ENCODE measurements at places on chromosomes 5 and 9.

GRCh38 chr5:12413585-12413984 is 509.3 kb upstream of the CTNND2 start:
- no peak for DNase-seq

DNA sequence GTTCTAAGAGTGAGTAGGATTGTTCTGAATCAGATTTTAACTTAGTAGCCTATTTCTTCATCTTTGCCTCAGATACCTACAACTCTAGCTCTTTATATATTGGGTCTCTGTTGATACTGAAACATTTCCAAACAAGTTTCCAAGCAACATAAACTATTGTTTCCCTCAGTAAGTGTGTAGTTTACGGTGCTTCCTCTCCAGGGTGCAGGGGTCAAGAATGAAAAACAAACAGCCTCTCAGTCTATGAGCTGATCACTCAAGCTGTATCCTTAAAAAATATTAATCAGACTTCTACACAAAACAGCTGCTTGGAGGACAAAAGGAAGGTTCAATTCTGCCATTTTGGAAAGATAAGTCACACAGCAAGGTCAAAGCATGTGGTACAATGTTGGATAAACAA is 75.0 kb downstream of the ADAMTS12 start:
- no peak for DNase-seq

DNA sequence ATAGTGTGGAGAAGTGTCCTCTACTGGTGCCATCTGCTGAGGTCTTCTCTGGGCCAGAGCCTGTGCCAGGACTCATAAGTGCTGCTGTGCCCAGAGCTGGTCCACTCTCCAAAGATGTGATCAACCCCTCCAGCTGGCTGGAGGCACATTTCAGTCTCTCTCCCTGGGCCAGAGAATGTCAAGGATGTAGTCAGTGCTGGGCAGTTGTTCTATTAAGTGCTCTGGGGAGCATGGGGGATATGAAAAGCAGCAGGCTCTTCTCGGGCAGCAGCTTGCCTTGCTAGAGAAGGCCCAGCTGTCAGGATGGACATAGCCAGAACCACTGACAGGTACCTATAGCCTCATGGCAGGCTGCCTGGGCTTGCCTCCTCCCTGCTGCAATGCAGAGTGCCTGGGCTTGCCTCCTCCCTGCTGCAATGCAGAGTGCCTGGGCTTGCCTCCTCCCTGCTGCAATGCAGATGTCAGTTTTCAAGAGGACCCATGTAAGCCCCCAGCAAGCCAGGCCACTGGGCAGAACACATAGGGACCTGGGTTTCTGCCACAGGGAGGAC is 157.2 kb upstream of the PANK3 start:
- DNase-seq = no peak

GRCh38 chr9:96553070-96553469 is 66.6 kb downstream of the CDC14B start:
- no peak for DNase-seq

GRCh38 chr5:154287136-154287535 is 96.6 kb downstream of the GALNT10 start:
- no peak for DNase-seq

- no peak for DNase-seq
Observed at GRCh38 chr9:137708590-137709284, 89.9 kb downstream of the EHMT1 start.

- DNase-seq = no peak
Observed at GRCh38 chr5:99317136-99317535, 388.3 kb upstream of the CHD1 start.

DNA sequence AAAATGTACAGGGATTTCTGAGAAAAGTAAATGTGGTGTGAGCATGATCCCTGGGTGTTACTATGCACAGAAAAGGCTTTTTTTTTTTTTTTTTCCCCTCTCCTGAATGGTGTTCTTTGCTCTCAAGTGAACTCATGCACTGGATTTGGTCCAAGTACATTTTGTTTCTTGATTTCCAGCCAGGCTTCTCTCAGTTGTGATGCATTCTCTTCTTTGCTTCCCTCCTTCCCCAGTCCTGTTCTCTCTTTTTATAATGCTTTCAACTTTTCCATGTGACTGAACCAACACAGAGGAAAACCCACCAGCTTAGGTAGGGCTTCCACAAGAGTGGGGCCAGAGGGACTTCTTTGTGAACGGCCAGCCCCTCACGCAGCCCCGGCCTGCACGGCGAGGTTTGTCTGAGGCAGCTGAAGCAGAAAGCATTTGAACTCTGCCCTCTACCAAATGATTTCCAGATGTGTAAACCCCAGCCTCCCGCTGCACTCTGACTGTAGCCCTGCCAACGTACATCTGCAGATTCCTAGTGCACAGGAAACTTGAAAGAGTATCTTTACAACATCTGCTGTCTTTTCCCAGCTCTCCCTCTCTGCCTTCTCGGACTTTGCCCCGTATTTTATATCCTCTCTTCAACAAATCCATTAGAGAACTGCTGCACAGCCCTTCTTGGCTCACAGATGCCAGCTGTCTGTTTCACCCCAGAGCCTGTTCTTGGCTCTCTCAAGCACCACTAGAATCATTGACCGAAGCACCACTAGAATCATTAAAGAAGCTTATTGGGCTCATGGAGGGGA is 71.8 kb upstream of the CD180 start:
- no peak for DNase-seq

- no peak for DNase-seq
Observed at GRCh38 chr5:148333262-148333849, 2.0 kb upstream of the SPINK9 start.

DNA sequence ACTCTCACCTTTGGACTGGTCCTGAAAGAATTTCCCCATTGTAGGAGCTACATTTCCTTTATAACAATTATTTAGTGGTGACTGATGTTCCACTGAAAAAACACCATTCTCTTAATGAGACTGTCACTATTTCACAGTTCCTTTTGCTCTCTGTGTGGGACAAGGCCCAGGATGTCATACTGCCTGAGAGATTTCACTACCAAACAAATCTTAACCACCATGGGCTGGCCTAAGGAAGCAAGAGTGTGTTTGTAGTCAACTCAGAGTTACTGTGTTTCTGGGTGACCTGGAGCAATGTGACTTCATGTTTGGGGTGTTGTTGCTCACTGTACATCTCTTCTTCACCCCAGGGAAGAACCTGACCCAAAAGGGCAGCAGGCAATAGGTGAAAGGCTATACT is 50.1 kb upstream of the ZNF608 start:
- no peak for DNase-seq

- DNase-seq = no peak
Observed at GRCh38 chr9:133553973-133554713, 19.6 kb downstream of the ADAMTSL2 start.

DNA sequence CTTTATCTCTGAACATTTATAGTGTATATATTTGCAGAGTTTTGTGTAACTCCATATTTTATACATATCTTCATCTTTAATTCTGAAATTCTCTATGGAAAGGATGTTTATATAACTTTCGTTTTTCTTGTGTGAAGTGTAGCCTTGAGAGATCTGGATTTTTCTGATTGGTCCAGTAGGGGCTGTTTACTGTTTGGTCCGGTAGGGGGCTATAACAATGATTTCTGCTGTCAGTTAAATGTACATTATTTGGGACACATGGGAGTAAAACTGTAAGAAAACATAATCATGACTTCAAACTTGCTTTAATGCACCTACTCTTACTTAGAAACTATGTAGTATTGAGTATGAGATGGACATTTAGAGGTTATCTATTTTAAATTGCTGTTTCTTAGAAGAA is 527.1 kb upstream of the ARRDC3 start:
- DNase-seq = no peak

GRCh38 chr5:139422307-139422893 is 16.9 kb downstream of the DNAJC18 start:
- DNase-seq = peak; percentile 77

DNA sequence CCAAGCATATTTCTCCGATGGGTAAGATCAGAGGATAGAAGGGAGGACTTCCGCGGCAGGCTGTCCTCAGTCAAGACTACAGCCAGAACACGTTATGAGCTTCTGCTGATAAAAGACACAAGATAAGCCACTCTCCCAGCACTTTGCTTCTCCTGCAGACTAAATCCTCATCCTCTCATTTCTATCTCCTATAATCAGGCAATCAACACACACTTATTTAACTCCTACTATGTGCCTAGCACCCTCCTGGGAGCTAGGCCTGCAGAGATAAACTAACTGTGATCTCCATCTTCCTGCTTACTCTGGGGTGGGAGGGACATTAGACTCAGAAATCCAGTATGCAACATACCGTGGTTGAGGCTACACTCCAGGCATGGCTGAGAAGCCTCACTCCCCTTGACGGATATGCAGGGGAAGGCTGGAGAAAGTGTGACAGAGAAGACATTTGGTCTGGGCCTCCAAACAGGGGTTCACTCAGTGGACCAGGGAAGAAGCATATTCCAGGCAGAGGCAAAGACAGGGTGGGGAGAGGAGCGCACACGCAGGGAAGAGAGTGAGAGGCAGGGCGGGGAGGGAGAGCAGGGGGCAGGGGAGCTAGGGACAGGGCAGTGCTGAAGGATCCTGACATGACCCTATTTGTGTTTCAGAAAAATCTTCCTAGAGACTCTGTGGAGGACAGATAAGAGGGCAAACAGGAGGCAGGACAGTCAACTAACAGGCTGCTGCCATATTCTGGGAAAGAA is 274.1 kb downstream of the DENND1A start:
- DNase-seq = no peak

DNA sequence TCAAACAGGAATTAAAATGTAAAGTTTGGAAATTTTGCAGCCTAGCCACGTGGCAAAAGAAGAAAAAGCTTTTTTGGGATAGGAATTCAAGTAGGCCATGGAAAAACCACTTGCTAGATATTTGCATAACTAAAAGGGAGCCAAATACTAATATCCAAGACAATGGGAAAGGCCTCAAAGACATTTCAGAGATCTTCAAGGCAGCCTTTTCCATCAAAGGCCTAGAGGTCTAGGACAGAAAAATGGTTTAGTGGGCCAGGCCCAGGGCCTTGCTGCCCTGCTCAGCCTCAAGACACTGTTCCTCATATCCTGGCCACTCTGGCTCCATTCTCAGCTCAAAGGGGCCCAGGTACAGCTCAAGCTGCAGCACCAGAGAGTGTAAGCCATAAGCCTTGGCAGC is 265.9 kb upstream of the RPS23 start:
- no peak for DNase-seq

- DNase-seq = no peak
Observed at GRCh38 chr5:80368661-80369480, 39.0 kb upstream of the ZFYVE16 start.

DNA sequence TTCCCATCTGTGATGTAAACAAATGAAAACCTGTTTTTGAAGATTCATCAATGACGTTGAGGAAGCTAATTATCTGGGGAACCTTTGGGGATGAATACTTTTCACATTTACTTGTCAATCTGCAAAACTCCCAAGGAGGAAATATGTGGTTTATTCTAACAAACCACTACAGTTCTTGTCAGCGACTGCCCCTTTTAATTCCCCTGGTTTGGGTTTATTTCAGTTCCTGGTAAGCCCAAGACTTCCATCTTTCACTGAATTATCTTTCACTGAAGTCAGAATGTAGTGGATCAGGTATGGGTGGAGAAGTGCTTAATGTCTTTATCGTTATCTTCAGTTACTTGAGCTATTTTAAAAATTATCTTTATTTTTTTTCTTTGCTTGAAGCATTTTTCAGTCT is 40.2 kb downstream of the TLR4 start:
- DNase-seq = no peak

DNA sequence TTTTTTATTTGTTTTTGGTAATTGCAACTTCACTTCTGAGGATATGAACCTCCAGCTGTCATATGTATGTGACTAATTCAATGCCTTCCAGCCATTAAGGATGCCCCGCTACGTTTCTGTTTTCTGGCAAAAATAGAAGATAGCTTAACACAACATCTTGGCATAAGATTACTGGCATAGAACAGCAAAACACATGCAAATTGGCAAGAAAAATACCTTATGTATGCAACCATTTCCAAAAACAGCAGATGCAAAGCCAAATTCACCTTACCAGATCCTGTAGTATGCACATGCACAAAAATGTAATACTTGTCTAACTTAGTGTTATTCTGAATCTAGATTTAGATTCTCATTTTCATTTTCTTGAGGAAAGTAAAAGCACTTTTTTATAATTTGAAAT is 461.1 kb upstream of the CYLC2 start:
- DNase-seq = no peak

DNA sequence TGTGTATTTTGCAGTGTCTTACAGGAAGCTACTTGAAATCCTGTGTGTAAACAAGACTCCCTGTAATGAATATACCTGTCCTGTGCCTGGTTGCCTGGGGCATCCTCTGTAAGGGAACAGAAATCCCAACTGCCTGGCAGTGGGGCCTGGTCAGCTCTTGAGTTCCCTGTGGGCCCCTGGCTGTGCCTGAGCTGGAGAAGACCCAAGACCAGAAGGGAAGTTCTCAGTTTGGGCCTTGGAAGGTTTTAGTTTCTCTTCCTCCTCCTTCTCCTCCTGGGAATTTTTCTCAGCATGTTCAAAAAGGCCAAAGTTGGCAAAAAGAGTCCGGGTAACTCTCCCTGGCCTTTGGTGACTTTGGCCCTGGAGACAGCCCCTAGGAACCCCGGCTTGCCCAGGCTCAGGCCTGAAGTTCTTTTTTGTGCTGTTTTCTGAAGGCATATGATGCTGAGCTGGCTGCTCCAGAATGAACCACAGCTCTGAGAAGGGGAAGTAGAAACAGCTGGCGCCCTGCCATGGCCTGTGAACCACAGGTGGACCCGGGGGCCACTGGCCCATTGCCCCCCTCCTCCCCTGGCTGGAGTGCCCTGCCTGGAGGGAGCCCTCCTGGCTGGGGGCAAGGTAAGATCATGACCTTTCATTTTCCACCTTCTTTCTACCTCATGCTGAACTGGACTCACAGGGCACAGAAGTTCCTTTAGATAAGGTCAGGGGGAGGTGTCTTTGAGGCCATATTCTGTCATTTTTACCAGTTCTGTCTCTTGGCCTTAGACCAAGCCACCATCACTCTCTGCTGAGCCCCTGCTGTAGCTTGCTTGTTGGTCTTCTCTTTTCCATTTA is 5.8 kb downstream of the TMEM268 start:
- DNase-seq = peak; percentile 13

DNA sequence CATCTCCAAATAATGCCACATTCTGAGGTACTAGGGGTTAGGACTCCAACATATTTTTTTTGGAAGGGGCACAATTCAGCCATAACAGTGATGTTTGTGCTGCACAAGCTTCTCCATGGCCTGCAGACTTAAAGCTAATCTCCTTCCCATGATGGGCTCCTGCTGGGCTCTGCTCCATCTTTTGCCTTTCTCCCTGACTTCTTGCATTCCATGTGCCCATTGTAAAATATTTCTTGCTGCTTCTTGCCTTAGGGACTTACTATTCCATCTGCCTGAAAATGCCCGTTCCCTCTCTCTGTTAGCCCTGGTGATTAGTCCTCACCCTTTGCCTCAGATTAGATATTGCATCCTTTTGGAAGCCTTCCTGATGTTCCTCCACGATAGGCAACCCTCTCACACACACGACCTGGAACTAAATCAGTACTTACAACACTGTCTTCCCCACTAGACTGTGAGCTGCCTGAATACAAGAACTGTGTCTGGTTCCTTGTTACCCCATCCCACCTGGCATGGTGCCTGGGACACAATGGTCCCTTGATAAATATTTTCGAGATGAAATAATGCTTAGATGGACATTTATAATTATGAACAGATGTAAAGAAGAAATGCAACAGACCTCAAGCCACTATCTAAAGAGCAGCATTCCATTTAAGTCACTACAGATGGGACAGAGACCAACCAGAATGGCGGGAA is 33.5 kb downstream of the OR1J1 start:
- no peak for DNase-seq

- DNase-seq = no peak
Observed at GRCh38 chr5:61965490-61965889, 340.5 kb upstream of the KIF2A start.

All from activated CD4-positive, alpha-beta T cell treated with anti-CD3 and anti-CD28 coated beads, Interleukin-2, amount 10 ng/mL, durations not matched to agents 7 days and 5 days (primary cell).